ENCODE measurements at places on chromosomes 2 and 18. TPM values are rescaled to one million over a fixed set of nuclear protein-coding genes. Genes with fewer than 3 reads are reported as not detected.

- no peak for DNase-seq
Measured at GRCh38 chr2:151083856-151084795, 177.5 kb downstream of the RBM43 start.

GRCh38 chr2:170824526-170825015 is 7.9 kb downstream of the GAD1 start:
- no peak for DNase-seq

- DNase-seq = no peak
Measured at GRCh38 chr2:29174937-29175336, 59.7 kb downstream of the CLIP4 start.

GRCh38 chr18:71807586-71807985 is 736.6 kb downstream of the CBLN2 start:
- no peak for DNase-seq

The MTCL1 gene
- 19.3 TPM for total RNA-seq

The TSN gene
- 62.7 TPM for total RNA-seq

DNA sequence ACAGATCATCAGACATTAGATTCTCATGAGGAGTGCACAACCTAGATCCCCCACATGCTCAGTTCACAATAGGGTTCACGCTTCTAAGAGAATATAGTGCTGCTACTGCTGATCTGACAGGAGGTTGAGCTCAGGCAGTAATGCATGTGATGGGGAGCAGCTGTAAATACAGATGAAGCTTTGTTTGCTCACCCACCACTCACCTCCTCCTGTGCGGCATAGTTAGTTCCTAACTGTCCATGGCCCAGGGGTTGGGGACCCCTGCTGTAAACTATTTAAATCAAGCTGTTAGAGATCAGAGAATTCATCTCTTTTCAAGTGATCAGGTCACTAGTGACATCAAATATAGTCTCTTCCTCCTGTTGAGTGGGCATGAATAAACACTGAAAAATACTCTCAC is 88.8 kb upstream of the ACVR2A start:
- DNase-seq = no peak

Measured in LHCN-M2 (cell line).